ENCODE measurements at places on chromosomes 12 and 14.

DNA sequence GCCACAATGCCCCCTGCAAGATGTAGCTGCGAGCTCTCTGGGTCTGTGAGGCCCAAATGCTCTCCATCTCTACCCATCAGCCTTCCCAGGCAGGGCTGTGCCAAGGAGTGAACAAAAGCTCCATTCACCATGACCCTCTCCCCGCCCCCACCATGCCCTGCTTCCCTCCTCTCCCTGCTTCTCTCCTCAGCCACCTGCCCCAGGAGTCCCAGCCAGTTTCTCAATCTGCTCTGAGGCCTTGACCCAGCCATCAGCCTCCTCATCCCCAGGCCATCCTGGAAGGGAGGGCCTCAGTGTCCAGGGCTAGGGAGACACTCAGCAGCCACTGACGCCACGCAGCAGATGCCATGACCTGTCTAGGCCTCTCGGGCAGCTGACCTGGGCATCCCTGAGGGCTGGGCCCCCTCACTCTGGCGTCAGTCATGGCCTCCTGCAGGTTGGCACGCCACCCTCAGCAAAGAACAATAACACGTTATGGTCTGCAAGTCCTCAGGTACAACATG lies 8.5 kb upstream of the KRT5 start:
- DNase-seq = no peak

DNA sequence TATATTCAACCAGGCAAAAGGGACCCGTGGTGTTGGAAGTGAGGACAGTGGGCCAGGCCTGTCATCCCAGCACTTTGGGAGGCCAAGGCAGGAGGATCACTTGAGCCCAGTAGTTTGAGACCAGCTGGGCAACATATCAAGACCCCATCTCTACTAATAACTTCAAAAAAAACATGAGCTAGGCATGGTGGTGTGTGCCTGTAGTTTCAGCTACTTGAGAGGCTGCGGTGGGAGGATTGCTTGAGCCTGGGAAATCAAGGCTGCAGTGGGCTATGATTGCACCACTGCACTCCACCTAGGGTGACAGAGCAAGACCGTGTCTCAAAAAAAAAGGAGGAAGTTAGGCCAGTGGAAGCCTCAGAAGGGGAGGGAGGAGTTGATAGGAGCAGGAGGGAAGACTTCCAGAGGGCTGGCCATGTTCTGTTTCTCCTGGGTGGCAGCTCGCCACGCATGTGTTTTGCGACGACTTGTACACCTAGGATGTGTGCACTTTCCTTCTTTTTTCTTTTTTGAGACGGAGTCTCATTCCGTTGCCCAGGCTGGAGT lies 10.1 kb downstream of the SLC25A29 start:
- no peak for DNase-seq

DNA sequence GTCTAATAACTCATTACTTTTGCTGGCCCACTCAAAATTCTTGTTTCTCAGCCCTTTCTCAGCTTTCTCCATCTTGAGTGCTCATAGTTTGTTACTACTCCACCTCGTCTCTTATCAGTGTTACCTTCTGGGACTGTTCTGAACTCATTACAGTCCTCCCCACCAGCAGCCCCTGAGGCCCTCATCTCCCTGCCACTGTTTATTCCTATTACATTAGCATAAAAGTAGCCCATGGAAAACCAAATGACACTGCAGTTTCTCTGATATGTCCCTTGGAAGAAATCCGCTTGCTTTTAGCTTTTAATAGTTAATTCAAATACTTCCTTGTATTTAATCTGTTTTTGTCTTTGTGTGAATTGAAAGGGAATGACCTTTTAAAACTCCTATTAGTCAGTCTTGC lies 7.6 kb downstream of the AKAP6 start:
- no peak for DNase-seq

DNA sequence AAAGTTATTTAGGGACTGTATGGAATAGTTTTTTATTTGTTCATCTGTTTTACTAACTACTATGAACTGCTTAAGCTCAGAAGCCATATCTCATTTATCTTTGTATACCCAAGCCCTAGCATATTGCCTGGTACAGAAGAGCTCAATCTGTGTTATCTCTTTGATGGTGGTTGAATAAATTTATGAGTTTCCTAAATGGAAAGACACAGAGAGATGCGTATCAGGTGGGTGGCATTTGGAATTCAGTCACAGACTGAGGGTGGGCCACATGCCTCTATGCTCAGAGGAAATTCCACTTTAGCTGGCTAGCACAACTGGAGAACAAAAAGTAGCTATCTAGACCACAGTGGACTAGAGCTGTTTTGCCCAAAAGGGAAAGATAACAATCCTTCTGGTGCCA lies 145.5 kb downstream of the SLC6A15 start:
- DNase-seq = no peak

Measured in stimulated activated CD8-positive, alpha-beta memory T cell treated with anti-CD3 and anti-CD28 coated beads, Interleukin-7, amount 100 ng/mL, for 48 hours (primary cell).